ENCODE measurements at places on chromosomes 1 and 21.
A peak's percentile ranks its signal among the peaks of the same experiment; 100 is the strongest.

- DNase-seq = no peak
These were observed 221.6 kb downstream of the DAB1 start for GRCh38 chr1:57202241-57202640.

- DNase-seq = no peak
These were observed 102.7 kb downstream of the LMX1A start for GRCh38 chr1:165253818-165254254.

- DNase-seq = no peak
These were observed 53.5 kb upstream of the SELENON start for GRCh38 chr1:25746299-25747045.

GRCh38 chr1:156583821-156584622 is 4.5 kb downstream of the TTC24 start:
- peak; percentile 82 for DNase-seq

GRCh38 chr1:15322648-15323350 is 75.8 kb downstream of the FHAD1 start:
- DNase-seq = no peak

Measured in CD4-positive, alpha-beta T cell treated with Interleukin-12 subunit alpha and Interleukin-12 subunit beta, for 1 hour (primary cell).